ENCODE measurements at places on chromosomes 3 and 15.

- no peak for DNase-seq
These were observed 133.6 kb upstream of the RAP2B start for GRCh38 chr3:153028381-153028780.

DNA sequence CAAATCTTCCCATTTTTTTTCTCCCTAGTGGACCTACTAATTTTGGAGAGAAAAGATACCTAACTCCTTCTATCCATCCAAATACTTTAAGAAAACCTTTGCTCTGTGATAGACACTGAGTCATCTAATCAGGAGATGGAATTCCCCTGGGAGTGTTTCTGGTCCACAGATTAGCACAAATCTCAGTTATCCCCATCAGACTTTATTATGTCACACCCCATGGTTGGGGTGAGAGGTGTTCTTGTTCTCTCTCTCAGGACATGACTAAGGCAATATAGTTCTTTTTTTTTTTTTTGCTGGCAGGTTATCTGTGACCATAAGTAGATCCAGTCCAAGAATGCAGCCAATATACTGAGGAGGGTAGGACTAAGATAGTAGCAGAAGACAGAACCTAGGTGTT lies 15.8 kb downstream of the SLC9A9 start:
- DNase-seq: no peak

- no peak for DNase-seq
These were observed 48.4 kb downstream of the EOMES start for GRCh38 chr3:27673701-27674100.

DNA sequence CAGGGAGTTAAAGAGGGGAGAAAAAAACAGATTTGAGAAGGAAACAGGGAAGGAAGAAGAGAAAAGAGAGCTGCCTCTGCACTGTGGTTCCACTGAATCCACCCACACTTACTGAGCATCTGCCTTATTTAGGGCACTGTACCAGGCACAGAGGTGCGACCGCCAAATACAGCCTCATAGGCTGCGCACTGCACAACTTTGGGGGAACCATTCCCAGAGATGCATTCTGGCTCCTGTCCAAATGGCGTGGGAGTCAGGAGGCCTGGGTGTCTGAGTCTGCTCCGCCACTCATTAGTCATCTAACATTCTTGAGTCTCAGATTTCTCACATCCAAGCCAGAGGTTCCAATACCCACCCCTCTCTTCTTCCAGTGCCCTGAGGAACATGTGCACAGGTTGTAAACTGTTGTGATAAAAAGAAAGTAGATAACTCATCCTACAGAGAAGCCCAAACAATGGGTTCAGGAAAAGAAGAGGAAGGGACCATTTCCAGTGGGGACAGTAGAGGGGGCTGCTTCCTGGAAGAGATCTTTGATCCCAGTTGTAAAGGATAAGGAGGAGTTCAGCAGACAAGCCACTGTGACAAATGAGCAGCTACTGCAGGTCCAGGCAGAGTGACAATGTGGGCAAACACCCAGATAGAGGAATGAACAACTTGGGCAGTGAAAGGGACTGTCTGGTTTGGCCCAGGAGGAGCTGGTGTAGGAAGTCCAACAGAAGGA lies 254.6 kb downstream of the UACA start:
- DNase-seq: no peak

GRCh38 chr3:37768107-37768809 lies 93.4 kb upstream of the CTDSPL start:
- no peak for DNase-seq
